Activated T-cell treated with anti-CD3 and anti-CD28 coated beads, Interleukin-2, amount 50 U/mL, for 48 hours (primary cell): ENCODE measurements at places on chromosomes 11 and 22.

GRCh38 chr22:34696557-34696956 is 369.4 kb upstream of the ISX start:
- no peak for DNase-seq

DNA sequence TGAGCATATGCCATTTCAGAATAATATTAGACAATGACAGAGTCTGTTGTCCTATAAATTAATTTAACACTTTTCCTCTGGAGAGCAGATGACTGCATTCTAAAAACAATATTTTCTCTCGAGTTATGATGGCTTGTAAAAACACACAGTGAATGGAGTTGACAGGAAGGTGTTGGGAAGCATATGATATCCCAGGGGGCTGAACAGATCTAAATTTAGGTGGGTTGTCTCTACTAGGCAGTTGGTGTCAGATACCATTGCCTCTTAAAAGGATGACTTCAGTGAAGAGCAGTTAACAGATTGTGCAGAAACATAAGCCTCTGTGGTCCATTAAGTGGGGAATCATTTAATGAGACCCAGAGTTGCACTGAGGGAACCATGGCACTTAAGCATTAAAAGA is 30.7 kb downstream of the SVIP start:
- no peak for DNase-seq

DNA sequence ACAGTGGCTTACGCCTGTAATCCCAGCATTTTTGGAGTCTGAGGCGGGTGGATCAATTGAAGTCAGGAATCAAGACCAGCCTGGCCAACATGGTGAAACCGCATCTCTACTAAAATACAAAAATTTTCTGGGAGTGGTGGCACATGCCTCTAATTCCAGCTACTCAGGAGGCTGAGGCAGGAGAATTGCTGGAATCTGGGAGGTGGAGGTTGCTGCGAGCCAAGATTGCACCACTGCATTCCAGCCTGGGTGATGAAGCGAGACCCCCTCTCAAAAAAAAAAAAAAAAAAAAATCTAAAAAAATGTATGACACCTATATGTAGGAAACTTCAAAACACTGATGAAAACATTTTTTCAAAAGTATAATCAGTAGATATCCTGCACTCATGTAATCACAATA is 242.7 kb upstream of the CHORDC1 start:
- DNase-seq: no peak

GRCh38 chr11:76030968-76031590 is 175.2 kb downstream of the WNT11 start:
- DNase-seq: no peak

- no peak for DNase-seq
Measured at GRCh38 chr11:13280092-13280722, 2.6 kb downstream of the BMAL1 start.

- peak; percentile 65 for DNase-seq
Measured at GRCh38 chr22:32985899-32986765, 72.0 kb downstream of the SYN3 start.

GRCh38 chr11:83449338-83449913 is 163.3 kb upstream of the CCDC90B start:
- no peak for DNase-seq

DNA sequence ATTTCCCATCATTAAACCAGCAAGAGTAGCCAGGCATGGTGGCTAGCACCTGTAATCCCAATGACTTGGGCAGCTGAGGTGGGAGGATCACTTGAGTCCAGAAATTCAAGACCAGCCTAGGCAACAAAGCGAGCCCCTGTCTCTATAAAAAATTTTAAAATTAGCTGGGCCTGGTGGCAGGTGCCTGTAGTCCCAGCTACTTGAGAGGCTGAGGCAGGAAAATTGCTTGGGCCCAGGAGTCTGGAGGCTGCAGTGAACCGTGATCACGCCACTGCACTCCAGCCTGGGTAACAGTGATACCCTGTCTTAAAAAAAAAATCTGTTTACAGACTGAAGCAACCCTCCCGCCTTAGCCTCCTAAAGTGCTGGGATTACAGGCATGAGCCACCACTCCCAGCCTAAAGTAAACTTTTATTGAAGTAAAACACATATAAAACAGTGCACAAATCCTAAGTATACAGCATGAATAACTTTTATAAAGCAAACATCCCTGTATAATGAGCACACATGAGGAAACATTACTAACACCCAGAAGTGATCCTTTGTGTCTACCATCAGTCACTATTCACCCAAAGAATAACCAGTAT is 12.6 kb downstream of the UCP3 start:
- peak; percentile 35 for DNase-seq

- DNase-seq: no peak
Measured at GRCh38 chr22:25002241-25002985, 49.9 kb downstream of the KIAA1671 start.

- DNase-seq: no peak
Measured at GRCh38 chr11:110161061-110161460, 67.9 kb downstream of the ZC3H12C start.

GRCh38 chr11:129410395-129410960 is 34.8 kb downstream of the BARX2 start:
- DNase-seq: no peak

- peak; percentile 4 for DNase-seq
Measured at GRCh38 chr11:117888139-117888566, 11.7 kb upstream of the FXYD6 start.

DNA sequence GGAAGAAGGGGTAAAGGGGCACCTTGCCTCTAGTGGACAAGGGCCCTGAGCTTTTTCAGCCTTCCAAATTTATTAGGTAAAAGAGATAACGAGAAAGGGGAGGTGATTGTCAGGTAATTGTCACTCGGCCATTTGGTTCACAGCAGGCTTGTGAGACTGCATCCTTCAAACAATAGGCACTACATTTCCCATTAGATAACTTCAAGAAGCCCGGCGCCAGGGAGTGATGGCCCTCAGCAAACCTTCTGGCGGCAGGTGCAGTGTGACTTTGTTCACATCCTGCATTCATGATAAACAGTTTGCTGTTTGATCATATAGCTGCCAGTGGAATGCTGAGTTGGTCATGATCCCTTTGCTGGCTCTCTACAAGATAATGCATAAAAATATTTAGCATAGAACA is 185.1 kb downstream of the CWF19L2 start:
- DNase-seq: no peak

DNA sequence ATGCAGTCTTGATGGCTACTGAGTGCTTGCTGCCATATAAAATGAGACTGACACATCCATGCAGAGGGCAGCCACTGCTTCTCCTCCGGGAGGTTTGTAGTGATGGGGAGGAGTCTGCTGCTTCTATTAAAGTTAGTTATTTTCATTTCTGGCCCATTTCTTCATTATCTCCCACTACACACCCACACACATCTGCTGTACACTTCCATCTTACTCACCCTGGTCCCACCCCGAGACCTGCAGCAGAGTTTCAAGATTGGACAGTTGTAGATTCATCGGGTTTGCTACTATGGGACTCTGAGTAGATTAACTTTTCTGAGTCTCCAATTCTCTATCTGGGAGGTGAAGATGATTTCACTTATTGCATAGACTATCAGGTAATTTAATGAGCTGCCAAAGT is 176.2 kb upstream of the SNX19 start:
- no peak for DNase-seq

GRCh38 chr11:131685206-131685605 is 314.8 kb downstream of the NTM start:
- no peak for DNase-seq

DNA sequence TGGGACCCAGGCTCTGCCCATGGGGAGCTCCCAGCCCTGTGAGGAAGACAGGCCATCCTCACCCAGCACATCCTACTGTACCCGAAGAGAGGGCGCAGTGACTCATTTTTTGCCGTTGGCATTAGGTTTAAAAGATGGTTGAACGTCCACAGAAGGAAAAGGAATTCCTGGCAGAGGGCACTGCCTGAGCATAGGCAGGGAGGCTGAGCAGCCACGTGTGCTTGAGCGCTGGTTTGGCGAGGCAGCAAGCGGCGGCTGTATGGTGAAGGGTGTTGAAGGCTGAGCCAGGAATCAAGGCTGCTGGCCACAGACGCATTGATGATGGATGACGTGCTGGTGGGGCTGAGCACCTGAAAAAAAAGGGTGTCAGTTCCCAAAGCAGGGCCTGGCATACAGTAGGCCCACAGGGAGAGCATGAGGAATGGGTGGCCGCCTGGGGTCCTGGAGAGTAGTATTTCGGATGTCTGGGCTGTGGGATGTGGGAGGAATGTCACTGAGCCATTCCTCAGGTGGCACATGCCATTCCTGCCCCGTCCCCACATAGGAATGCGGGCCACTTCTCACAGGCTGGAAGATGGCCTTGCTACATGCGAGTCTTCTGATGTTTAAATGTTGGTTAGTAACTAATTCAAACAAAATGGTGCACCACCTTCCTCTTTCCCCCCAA is 112.5 kb downstream of the KIAA1671 start:
- no peak for DNase-seq

- no peak for DNase-seq
Measured at GRCh38 chr11:67174311-67174710, 55.2 kb downstream of the KDM2A start.

GRCh38 chr22:17774206-17774925 is at the start of gene BID:
Gene BID, minus strand, starts transcription at chr22:17774469. Its CDS starts 24,353 bp downstream, at chr22:17750116.
- DNase-seq: no peak

GRCh38 chr22:39349506-39349966 is 255 bp upstream of the SYNGR1 start:
- DNase-seq: peak; percentile 53
